Left kidney (tissue), 8 donors: ENCODE measurements at places on chromosomes 6 and 20.

GRCh38 chr6:97674802-97675201 is 391.8 kb upstream of the MMS22L start:
- no peak for DNase-seq

DNA sequence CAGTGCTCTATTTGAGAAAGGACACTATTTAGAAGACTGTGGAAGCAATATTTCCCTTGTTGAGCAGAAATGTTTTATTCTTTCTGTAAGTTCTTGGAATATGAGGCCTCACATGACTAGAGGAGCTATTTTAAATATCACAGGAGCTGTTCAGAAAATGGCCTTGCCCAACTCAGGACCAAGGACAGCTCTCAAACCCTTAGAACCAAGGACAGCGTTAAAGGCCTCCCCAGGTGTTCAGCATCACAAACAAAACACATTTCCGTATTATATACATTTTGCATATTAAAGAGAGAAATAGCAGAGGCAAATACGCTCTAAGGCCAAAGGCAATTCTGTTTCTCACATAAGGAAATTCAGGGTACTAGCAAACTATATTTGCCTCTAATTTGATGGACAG is 631.4 kb downstream of the CDH26 start:
- peak; percentile 75 for DNase-seq

DNA sequence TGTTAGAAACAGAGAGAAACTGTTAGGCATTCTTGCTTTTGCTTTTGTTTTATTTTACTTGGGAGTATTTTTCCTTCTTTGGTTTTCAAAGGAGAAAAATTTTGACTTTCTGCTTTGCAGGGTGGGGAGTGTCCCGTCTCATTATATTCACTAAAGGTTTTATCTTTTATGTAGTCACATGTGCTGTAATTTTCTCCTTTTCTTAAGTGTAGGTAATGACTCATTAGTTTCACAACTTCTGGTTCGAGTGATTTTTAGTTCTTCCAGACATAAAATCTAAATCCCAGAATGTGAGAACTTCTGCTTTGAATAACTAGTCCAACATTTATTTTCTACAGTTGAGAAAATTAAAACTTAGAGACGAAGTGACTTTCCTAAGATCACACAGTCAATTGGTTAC is 37.7 kb downstream of the ADGRF1 start:
- DNase-seq, result no peak

- no peak for DNase-seq
Observed at GRCh38 chr20:8128291-8129060, 3.6 kb upstream of the PLCB1 start.

DNA sequence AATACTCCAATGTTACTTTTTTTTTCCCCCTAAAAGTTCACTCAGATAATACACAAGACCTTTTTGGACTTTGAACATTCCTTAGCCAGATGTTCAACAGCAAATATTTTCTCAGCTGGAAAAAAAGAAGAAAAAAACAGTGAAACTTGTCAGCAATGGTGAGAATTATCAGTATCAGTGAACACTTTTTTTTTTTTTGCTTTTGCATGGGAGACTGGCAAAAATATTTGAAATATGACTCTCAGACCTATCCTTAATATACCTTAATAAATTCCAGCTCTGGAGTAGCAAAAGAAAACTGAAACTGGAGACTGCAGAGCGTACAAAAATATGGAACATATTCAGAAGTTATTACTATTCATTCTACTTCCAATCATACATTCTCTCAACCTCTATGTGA is 92.3 kb downstream of the RFPL4B start:
- no peak for DNase-seq

- DNase-seq, result no peak
Observed at GRCh38 chr6:133040094-133040802, 200.9 kb upstream of the EYA4 start.

DNA sequence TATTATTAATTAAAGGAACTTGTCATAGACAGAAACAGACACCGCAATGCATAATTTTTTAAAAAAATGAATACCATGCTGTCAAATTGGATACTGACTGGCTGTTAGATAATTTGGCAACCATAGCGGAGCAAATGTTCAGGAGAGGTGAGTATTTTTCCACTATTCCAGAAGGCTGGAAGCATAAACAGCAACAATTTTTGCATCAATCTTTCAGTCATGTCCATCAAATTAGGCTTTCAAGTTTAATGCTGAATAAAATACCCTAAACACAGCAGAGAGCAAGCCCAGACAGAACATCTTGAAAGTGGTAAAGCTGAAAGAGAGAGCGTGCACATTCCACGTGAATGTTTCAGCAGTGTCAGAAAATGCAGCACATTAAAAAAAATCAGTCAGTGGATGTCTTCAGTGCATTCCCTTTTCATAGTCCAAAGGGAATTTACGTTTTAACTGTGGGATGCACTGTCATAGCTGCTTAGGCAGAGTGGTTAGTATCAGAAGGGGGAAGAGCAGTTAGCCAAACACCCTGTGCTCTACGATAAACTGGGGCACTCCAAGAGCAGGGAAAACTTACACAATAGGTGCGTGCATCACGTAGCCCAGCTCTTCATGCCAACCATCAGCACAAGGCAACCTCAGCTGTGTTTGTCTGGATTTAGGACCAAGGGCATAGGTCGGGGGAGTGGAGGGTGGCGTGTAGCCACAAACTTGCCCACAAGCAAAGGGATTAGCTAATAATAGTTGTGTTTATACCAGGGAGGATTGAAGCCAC is 116.2 kb upstream of the STMND1 start:
- DNase-seq, result no peak

DNA sequence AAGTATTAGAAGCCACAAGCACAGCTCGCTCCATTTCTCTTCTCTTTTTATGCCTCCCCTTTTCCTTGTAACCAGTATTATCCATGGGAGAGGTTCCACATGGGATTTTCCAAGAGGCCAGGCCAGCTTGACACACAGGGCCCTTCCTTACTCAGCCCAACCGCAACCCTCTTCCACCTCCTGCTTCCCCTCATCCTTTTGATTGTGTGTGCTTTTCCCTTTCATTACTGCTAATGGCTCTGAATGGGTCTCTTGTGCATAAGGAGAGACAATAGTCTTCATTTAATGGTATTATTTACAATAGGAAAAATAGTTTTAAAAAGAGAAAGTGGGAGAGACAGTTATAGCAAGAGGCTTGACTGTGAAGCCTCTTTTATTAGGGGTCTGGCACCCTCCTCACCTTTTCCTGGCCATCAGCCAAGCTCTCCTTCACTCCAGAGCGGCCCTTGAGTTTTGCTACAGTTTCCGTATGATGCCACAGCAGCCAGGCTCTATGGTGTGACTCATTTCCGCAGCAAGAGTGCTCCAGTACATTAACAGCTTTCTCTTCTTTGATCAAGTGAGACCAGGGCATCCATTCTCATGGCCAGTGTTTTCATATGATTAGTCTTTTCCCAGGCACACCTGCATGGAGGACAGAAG is 579.5 kb downstream of the TFAP2B start:
- no peak for DNase-seq

DNA sequence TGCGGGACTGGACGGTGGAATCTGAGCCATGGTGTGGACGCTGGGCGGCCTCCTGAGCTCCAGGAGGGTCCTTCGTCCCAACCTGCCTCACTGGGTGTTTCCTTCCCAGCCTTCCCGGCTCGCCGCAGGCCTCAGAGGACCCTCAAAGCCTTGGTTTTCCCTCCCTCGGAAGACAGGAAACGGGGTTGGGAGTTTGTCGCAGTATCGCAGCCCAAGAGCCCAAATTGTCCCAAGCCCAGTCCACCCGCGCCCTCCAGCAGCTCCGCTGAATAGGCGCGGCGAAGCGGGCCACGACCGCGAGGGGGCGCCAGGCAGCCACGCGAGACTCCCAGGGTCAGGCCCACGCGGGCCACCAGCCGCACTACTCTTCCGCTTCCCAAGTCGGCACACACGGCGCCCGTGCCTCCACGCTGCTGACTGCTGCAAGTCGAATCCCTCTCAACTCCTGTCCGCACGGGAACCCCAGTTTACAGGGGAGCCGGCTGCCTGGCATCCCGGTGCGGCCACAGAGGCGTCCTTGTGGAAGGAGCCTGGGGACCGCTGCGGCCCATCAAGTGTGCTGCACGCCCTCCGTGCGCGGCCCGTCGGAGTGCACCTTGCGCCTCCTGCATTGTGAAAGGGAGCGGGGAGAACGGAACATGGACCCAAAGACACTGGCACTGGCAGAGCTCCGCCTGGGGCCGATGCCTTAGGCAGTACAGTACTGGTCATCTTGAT is 40.4 kb upstream of the HMGA1 start:
- peak; percentile 71 for DNase-seq

GRCh38 chr6:120405947-120406346 is 928.3 kb downstream of the TBC1D32 start:
- no peak for DNase-seq

- DNase-seq, result no peak
Observed at GRCh38 chr6:158284876-158285655, 27.2 kb upstream of the TULP4 start.

DNA sequence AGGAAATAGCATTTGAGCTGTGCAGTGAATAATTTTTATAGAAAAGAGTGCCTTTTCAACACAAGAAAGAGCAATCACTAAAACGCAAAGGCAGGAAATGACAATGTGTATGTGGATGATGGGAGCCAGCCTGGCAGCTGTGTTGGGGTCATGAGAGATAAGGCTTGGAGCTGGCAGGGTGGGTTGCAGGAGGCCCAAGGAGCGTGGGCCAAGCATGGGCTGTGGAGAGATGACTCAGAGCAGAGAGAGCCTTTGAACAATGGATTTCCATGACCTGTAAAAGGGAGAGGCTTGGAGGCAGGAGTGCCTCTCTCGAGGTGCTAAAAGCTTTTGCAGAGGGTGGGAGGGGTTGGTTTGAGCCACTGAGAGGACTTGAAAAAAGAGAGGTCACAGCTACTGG is 6.6 kb upstream of the TBC1D7 start:
- DNase-seq, result no peak

DNA sequence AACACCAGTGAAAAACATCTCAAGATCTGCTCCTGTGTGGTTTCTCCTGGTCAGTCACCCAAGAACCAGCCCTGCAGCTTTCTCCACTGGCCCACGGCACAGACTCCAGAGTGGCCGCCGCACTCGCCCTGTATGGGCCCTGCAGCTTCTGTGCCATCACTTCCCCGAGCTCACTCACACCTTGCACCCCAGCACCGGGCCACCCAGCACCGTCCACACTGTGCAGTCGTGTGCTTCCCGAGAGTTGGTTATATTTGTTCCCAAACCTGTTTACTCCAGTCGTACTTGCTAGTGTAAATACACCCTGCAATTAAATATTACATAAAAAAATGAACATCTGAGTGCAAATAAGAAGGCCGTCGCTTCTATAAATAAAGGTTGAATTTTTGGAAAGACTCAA is 341.7 kb downstream of the CDH26 start:
- no peak for DNase-seq

- no peak for DNase-seq
Observed at GRCh38 chr20:39489986-39490560, 527.9 kb downstream of the DHX35 start.

DNA sequence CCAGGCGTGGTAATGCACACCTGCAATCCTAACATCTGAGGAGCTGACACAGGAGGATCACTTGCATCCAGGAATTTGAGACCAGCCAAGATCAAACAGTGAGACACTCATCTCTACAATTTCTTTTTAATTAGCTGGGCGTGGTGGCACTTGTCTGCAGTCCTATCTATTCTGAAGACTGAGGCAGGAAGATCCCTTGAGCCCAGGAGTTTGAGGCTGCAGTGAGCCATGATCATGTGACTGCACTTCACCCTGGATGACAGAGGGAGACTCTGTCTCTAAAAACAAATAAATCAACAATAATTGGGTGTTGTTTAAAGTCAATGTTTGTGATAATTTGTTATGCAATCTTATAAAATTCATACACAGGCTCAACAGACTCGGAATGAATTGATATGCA is 18.0 kb upstream of the HLA-A start:
- DNase-seq, result no peak

- DNase-seq, result peak; percentile 34
Observed at GRCh38 chr6:11538052-11538818, 686 bp downstream of the TMEM170B start.

- no peak for DNase-seq
Observed at GRCh38 chr6:157997893-157998608, 16.4 kb downstream of the SYNJ2 start.

- DNase-seq, result no peak
Observed at GRCh38 chr6:35635601-35636597, 52.8 kb downstream of the FKBP5 start.

DNA sequence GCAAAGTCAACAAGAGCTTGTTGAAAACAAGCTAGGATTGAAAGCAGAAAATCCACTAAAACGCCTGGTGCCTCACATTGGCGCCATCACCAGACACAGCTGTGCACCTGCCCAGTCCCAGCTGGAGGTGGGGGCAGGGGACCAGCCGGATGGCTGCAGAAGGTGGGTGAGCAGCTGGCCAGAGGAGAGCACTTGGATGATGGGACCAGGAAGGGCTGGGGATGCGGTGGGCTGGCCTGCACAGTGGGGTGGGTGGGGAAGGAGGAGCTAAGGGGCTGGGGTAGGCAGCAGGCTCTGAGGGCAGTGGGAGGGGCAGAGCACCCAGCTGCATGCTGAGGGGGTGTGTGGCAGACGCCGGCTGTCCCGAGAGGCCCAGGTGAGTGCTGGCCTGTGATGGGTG is 7.1 kb downstream of the CABLES2 start:
- no peak for DNase-seq

GRCh38 chr6:125918681-125919566 is 37.6 kb upstream of the HINT3 start:
- DNase-seq, result peak; percentile 82

GRCh38 chr20:32354592-32355416 is 3.3 kb upstream of the ASXL1 start:
- DNase-seq, result no peak

DNA sequence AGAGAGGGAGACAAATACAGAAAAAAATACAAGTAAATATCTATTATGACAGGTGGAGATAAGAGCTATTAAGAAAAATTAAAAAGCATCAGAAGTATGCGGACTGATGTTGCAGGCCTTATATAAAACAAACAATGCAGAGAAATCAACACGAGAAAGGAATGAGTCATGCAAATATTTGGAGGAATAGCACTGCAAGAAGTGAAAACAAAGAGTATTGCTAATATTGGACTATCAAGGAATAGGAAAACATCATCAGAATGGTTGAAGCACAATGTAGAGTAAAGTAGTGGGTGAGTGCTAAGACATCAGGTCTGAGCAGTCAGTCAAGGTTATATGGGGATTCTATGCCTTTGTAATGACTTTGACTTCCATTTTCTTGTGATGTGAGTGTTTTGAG is 657.5 kb upstream of the GJE1 start:
- DNase-seq, result no peak

DNA sequence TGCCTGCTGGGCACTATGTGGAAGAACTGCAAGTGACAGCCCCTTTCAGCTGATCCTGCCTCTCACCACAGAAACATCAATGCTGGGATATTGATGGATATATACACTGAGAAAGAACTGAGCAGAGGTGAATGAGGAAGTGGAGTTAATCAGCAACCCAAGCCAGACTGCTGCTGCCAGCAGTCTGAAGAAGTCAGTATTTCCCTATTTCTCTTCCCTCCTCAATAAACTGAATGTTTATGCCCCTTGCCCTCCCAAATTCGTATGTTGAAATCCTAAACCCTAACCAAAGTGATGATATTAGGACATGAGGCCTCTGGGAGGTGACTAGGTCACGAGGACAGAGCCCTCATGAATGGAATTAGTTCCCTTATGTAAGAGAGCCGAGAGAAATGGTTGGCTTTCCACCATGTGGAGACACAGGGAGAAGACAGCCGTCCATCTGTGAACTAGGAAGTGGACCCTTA is 76.3 kb downstream of the CDK19 start:
- DNase-seq, result no peak

- DNase-seq, result no peak
Observed at GRCh38 chr20:38986663-38987062, 24.5 kb downstream of the DHX35 start.
